ENCODE measurements at places on chromosomes 6 and 20.

- no peak for DNase-seq
These were observed 5.7 kb downstream of the COMMD7 start for GRCh38 chr20:32737371-32738223.

DNA sequence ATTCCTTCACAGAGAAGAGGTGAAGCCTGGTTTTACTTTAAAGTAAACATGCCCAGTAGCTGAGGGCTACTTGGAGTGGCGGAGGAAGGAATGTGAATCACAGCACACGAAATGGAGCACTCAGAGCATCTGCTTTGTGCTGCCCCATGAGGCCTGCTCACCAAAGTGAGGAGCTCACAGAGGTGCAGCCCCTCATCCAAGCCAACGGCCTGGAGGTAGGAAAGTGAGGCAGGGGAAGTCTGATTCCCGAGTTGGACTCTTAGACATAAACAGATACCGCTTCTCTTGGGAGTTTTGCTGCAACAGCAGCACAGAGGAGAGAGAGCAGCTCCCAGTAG is 3.6 kb downstream of the YTHDF1 start:
- DNase-seq, result no peak

DNA sequence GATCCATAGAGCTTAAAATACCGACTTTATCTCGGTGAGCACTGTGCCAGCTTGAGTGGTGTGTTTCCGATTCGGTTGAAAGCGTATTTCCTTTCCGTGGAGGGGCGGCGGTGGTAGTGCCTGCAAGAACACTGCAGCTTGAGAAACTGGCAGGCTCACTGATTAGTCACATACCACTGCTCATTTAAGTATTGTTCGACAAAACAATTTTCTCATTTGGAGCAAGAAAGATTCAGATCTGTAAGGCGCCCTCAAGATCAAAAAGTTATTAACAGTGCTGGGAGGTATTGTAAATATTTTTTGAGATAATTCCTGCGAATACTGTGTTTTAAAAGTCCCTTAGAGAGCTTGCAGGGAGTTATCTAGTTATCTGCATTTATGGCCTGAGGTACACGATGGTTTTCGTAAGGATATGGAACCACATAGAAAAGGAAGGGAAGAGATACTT is 1.3 kb downstream of the MAPK14 start:
- no peak for DNase-seq

DNA sequence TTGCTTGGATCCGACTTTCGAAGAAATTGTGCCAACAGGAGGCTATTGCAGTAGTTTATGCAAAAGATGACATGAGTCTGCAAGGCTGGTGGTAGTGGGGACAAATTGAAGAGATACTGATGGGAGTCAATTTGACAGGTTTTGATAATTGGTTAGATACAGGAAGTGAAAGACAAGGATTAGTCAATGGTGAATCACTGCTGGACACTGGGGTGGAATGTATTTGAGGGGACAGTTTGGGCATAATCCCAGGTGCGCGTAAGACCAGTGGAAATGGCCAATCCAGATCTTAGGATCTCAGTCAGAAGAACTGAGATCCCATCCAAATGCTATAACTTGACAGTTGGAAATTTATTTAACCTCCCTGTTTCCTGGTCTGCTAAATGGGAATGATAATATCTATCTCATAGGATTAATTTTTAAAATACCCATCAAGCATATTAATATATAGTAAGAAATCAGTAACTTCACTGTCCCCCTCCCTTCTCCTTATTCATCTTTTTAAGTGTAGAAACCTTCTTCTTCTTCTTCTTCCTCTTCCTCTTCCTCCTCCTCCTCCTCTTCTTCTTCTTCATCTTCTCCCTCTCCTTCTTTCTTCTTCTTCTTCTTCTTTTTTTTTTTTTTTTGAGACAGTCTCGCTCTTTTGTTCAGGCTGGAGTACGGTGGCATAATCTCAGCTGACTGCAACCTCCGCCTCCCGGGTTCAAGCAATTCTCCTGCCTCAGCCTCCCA is 30.9 kb upstream of the ERVFRD-1 start:
- no peak for DNase-seq

DNA sequence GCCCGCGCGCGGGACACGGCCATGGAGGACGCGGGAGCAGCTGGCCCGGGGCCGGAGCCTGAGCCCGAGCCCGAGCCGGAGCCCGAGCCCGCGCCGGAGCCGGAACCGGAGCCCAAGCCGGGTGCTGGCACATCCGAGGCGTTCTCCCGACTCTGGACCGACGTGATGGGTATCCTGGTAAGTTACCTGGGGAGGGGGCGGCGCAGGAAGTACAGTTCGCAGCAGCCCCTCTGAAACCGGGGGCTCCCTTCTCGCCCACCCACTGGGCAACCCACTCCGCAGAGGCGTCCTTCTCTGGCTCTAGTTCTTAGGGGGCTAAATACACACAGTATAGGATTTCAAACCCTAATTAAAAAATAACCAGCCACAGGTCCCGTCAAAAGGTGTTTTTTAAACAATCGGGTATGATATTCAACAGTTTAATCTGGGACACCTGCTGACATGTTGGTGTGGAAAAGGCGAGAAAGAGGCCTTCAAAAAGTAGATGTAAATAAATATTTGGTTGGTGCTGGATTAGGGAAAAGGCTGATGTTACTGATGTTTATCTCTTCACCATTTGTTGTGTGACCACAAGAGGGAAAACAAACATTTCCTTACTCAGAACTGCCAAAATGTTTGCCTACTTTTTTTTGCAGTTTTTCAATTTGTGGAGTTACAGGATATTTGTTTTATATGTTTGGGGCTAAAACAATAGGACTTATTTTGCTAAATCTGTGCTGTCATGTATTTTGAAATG is 577 bp downstream of the SASH1 start:
- no peak for DNase-seq

DNA sequence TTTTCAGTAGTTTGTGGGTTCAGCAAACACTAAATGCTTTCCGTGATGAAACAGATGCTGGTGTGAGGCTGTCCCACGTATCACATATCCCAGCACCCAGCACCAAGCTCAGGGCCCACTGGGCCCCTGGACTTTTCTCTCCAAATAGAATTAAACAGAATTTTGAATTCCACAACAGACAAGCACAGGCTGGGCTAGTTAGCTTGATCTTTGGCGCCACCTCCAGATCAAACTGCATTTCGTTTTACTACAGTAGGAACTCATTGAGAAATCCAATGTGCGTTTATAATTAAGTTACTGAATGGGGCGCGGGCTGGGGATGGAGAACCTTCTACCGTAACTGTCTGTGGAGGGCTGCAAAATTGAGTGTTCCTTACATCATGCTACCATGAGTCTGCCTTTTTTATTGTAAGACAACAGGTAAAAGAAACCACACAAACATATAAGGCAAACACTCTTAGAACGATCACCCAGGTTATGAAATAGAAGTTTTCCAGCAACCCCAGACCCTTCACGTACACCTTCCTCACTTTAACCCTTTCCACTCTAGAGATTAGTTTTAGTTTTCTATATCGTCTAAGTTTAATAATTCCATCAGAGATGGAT is 107.8 kb downstream of the ZFP64 start:
- no peak for DNase-seq

Measured in SIG-M5 (cell line).